Colonic mucosa (tissue), 4 donors: ENCODE measurements at places on chromosomes 2 and 18.

DNA sequence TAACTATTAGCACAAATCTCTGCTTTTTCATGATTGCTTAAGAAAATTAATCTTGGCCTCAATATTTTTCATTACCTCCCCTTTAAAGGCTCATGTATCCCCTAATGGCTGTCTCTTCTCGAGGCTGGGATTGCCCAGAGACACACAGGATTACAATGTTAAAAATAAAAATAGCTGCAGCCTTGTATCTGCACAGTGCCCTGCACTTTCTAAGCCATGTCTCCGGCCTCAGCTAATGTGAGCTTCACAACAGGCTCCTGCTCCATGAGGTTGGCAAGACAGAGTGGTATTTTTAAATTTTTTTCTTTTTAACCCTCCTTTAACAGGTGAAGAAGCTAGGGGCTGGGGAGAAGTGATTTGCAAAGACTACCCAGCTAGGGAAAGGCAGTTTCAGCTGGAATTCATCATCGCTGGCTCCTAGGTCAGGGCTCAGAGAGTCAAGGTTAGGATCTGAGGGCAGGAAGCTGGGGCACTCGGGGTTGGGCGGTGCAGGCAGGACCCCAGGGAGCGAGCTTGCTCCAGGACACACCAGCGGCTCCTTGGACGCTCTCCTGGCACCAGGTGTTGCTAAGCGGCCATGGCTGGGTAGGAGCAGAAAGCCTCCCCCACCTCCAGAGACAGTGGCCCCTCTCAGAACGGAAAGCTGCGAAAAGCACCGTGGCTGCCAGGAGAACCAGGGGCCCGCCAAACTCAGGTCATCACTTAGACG is 135.6 kb downstream of the SMAD2 start:
- DNase-seq, result no peak

- DNase-seq, result no peak
These were observed 95.4 kb upstream of the AQP4 start for GRCh38 chr18:26960911-26961310.

GRCh38 chr2:121038431-121038830 is 246.6 kb downstream of the TFCP2L1 start:
- DNase-seq, result no peak

- DNase-seq, result no peak
These were observed 100.8 kb downstream of the NEDD4L start for GRCh38 chr18:58144671-58145285.

DNA sequence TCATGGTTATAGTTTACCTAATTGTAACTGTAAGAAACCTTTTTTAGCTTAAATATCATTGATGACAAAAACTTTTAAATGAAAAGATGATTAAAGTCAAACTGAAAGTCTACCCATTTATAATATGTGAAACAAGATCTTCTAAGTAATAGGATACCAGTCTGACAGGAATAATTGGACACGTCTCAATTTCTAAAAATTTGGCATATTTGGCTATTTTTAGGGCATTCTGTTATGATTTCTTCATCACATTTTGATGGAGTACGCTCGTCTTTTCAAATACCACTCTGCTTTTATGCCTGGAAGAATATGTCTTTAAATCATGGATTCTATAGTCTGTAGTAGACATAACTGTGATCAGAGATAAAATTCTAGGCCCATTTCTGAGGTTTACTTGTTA is 1.3 kb downstream of the R3HDM1 start:
- no peak for DNase-seq

DNA sequence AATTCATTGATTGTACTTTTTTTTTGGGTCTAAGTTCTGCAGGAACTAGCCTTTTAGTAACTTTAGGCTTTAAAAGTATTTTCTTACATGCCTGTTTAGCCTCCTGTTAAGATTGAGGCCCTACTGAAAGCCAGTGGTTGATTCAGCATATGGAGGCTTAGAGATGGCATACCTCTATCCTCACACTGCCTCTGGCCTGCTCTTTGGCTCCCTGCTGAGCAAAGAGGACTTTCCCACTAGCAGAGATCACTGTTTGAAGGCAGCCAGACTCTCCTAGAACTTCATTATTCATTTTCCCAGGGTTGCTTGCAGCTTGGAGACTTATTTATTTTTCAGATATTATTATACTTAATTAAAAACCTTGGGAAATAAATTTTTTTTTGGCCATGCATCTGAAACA is 405.6 kb upstream of the MEX3C start:
- no peak for DNase-seq

- no peak for DNase-seq
These were observed 89.2 kb downstream of the SOCS6 start for GRCh38 chr18:70377857-70378701.

DNA sequence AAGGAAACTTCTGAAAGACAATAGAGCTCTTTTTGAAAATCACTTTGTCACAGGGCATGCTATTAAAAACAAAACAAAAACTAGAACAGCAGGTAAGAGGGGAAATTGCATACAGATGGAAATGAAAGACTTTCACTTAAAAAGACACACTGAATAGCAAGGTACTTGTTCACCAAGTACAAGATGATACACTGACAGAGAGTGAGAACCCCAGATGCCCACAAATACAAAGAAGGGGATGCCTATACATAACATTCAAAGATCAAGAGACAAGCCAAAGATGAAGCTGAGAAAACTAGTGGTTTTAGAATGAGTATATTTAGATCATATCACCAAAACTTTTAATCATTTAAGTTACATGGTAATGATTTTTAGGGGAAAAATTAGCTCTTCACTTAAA is 60.7 kb downstream of the ASXL2 start:
- DNase-seq, result no peak

DNA sequence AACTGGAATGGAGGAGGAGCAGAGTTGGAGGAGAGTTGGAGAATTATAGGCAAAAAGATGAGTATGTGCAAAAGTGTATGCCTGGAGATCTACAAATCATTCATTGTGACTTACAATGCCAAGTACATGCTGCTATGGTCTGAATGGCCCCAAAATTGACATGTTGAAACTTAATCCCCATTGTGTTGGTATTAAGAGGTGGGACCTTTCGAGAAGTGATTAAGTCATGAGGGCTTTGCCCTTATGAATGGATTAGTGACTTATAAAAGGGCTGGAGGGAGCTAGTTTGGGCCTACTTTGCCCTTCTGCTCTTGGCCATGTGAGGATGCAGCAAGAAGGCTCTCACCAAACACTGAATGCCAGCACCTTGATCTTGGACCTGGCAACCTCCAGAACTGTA is 6.3 kb upstream of the RBMS1 start:
- no peak for DNase-seq
